Epithelial cell of proximal tubule (primary cell): ENCODE measurements at places on chromosomes 5 and 9. TPM values are rescaled to one million over a fixed set of nuclear protein-coding genes. Genes with fewer than 3 reads are reported as not detected.
A peak's percentile ranks its signal among the peaks of the same experiment; 100 is the strongest.

Gene CKS2
- 414 and 790 TPM in 2 replicates for total RNA-seq

Gene SPATA31A5
- total RNA-seq, result not detected in 2 replicates

Gene PAEP
- not detected in 2 replicates for total RNA-seq

Gene PGM5
- total RNA-seq, result 1.2 TPM in 1 of 2 replicates, not detected in the other

Gene IL4
- not detected in 2 replicates for total RNA-seq

Gene SLC25A2
- total RNA-seq, result 0.29 TPM in 1 of 2 replicates, not detected in the other

Gene GKAP1
- total RNA-seq, result 2.0 and 5.0 TPM in 2 replicates

Gene BARHL1
- total RNA-seq, result not detected in 2 replicates

DNA sequence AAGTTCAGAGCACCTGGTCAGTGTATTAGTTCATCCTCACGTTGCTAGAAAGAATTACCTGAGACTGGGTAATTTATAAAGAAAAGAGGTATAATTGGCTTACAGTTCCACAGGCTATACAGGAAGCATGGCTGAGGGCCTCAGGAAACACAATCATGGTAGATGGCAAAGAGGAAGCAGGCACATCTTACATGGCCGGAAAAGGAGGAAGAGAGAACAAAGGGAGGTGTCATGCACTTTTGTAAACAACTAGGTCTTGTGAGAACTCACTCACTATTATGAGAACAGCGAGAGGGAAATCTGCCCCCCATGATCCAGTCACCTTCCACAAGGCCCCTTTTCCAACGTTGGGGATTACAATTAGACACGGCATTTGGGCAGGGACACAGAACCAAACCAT, 28.8 kb upstream of the CAVIN4 start:
- DNase-seq, result no peak

- no peak for DNase-seq
Measured at GRCh38 chr9:130938652-130939404, at the start of gene FIBCD1. Gene FIBCD1 (minus strand): TSS chr9:130939247. CDS start chr9:130938607, 640 bp downstream.

- DNase-seq, result no peak
Measured at GRCh38 chr5:157193699-157194424, 13.2 kb downstream of the ITK start.

- peak; percentile 30 for DNase-seq
Measured at GRCh38 chr9:83334320-83334719, 203.9 kb downstream of the FRMD3 start.

GRCh38 chr9:109520475-109521132, 22.5 kb upstream of the PTPN3 start:
- DNase-seq, result no peak

DNA sequence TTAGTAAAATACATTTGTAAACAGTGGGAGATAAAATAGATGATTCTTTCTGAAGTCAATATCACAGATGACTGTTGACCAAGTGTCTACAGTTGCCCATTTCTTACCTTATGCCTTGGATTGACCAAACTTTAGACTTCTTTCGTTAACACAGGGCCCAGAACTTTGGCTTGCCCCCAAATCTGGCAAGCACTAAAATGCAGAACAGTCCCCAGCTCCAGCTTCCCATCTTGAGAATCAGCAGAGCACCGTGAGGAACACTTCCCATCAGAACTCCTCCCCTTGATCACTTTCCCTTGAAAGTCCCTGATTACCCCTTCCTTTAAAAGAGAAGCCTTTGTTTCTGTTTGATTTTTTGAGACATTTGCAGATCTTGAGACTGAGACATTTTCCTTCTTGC, 1039.9 kb downstream of the TLE1 start:
- no peak for DNase-seq

DNA sequence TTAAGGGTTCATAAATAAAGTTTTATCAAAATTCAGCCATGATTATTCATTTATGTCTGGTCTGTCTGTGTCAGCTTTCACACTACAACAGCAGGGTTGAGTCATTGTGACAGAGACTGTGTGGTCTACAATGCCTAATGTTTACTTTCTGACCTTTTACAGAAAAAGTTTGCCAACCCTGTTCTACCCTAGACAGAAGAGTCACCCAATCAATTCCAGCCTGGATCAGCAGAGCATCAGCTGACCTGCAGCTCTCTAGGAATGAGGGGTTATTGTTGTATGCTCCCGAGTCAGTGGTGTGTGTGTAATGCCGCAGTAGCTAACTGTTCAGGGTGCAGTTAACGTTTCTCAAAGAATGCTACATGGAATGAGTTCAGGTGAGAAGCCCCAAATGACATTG, 87.3 kb downstream of the HRH2 start:
- no peak for DNase-seq
